ENCODE measurements at places on chromosomes 16 and 17. TPM values are rescaled to one million over a fixed set of nuclear protein-coding genes. Genes with fewer than 3 reads are reported as not detected.

SHPK gene
- 19.5 TPM for total RNA-seq

GRCh38 chr16:68288252-68288650, 22.5 kb downstream of the SLC7A6OS start:
- no peak for DNase-seq
- peak overlapping the region; percentile 1 for H3K4me3 ChIP-seq
- H3K4me1 ChIP-seq, result peaks cover 83% of the 10 kb centered on the region
- H3K36me3 ChIP-seq, result peaks cover 81% of the 10 kb centered on the region

- H3K27ac ChIP-seq, result no peak overlapping the region
- no peaks in the 10 kb centered on the region for H3K27me3 ChIP-seq
- peaks cover 60% of the 10 kb centered on the region for H3K36me3 ChIP-seq
- H3K4me3 ChIP-seq, result no peak overlapping the region
- DNase-seq, result no peak
Observed at GRCh38 chr16:88597856-88598491, 27.8 kb downstream of the ZC3H18 start.

DNA sequence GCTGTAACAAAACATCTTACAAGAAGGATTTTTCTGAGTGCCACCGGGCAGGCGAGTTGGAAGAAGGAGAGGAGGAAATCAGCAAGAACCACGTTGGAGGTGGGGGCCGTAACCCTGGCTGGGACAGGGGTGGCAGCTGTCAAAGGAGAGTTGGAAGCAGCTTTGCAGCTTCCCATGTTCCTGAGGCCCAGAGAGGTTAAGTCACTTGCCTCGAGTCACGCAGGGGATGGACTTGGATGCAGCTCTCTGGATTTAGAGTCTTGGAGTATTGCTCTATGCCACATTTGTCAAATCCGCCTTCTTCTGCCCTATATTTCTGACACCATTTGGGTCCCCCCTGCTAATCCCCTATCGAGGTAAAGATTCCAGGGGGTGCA, 83.0 kb upstream of the CIBAR2 start:
- no peak overlapping the region for H3K4me3 ChIP-seq
- DNase-seq, result no peak
- H3K27me3 ChIP-seq, result peaks cover 4% of the 10 kb centered on the region
- no peak overlapping the region for H3K27ac ChIP-seq

DNA sequence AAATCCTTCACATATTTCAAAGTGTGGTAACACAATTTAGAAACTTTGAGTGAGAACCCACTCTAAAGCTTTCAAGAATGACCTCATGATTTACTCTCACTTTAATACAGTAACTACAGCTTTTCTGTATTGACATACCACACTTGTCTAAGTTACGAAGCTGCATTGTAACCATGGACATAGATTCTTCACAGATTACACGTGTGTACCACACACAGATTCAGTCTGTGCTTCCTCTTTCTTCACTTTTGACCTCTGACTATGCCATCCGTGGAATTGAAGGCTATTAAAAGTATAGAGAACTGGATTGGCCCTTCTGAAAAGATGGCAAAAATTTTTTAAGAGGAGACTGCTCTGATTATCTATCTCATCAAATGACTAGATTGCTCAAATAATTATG, 172.7 kb downstream of the TANC2 start:
- H3K4me3 ChIP-seq, result no peak overlapping the region
- H3K36me3 ChIP-seq, result no peaks in the 10 kb centered on the region
- no peak overlapping the region for H3K27ac ChIP-seq
- H3K27me3 ChIP-seq, result peaks cover 5% of the 10 kb centered on the region
- DNase-seq, result no peak

Measured in activated T-helper 2 cell treated with anti-CD3 and anti-CD28 coated beads, Interferon-gamma antibody, Interleukin-2, Interleukin-4, amounts not matched to agents 10 μg/mL and 5 μg/mL and 100 μg/mL, durations not matched to agents 14 hours and 24 hours and 36 hours (primary cell).